EH (cell line): ENCODE measurements at places on chromosomes 4 and X.

DNA sequence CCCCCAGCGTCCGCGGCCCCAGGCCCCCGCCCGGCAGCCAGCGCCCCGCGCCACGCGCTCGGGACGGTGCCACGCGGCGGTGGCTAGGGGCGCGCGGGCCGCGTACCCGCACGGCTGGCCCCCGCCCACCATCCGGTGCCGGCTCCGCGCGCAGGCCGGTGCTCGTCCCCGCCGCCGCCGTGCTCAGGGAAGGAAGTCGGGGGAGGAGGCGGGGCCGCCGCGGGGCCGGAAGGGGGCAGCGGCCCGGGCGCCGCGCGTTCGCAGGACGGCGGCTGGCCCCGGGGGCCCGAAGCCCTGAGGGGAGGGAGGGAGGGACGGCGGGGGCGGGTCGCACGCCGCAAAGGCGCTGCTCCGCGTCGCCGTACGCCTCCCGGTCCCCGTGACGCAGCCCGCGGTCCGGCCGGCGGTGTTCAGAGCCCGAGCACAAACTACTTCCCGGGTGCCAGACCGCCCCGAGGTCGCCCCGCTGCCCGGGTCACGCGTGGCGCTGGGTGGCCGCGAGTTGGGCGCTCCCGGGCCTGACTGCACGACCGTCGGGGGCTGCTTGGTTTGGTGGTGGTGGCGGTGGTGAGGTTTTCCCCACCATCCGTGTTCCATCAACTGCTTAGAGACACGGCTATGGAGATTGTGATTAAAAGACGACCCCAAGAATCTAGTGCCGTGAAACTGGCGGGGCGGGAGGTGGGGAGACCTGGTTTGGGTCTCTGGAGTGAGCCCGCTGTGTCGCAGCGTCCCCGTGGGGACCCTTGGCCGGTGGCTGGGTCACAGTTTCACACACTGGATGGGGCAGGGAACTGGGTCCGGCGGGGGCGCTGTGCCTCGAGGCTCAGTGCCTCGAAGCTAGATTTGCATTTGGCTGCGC, at the start of gene DCTD:
Gene DCTD, minus strand, starts transcription at position 205 of the 862 bp plus-strand sequence. CDS start 1,818 bp downstream, outside the sequence.
- DNase-seq, result peak; percentile 78

GRCh38 chrX:105168577-105168976, 51.9 kb downstream of the TEX13A start:
- DNase-seq, result no peak

DNA sequence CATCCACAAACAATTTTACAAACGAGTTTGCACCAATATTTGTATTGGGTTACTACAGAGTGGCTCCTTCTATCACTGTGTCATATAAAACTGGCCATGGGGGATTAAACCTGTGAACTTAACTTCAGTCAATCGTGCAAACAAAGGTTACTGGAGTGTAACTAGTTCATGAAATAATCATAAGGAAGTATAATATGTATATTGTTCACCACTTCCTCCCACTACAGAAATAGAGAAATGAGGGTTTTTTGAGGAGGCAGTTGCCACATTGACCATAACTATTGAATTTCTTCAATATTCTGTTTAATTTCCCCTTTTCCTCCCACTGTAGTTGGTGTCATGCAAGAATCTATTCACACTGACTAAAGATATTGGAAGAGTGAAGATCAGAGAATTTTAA, at the start of gene GPR82:
Gene GPR82, plus strand, starts transcription at position 356 of the 400 bp plus-strand sequence. CDS start 2,846 bp downstream, outside the sequence.
- no peak for DNase-seq

DNA sequence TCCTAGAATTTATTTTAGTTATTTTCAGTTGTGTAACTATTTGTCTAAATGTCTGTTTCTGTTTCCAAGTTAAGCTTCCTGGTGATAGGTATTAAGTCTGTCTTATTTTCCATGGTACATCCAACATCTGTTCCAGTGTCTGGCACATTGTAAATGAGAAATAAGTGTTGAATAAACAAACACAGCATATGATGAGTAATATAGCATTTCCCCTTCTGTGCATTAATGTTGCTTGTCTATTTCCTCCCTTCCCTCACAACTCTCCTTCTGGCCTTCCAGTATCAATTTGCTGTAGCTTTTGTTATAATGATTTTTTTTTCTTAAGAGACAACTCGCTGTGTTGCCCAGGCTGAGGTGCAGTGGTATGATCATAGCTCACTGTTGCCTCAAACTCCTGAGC, 36.1 kb downstream of the COPS4 start:
- DNase-seq, result peak; percentile 59

DNA sequence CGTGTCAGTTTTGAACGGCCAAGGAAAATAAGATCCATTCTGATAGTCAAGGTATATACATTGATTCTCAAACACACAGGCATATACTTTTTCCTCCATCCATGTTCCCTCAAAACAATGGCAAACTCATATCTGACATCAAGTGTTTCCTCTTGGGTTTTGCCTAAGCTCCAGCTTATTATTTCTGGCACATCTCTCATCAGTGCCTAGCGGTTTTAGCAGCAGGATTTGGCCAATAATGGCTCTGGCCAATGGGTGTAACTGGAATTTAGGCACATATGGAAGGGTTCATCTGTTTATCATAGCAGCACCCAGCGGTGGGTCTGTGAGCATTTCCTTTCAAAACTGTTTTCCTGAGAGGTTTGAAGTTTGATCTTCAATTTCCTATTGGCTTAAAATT, 161.6 kb upstream of the TLL1 start:
- DNase-seq, result no peak

DNA sequence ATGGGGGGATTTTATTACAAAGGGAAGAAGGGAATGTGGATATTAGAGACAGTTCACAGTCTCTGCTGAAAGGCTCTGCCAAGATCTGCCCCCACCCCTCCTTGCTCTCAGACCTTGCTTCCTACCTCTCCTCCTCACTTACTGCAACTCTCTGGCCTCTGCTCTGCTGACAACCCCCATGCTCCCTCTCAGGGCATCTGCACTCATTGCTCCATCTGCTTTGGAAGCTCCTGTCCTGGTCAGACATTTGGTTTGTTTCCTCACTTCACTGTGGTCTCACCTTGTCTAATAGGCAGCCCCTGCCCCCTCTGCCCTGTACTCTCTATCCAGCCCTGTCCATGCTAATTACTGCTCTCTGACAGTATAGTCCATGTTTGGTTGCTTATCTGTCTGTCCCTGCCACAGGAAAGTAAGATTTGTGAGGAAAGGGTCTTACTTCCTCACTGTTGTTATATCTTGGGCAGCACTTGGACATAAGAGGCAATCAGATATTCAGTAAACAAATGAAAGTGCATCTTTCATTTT, 189.3 kb downstream of the PTTG2 start:
- no peak for DNase-seq

DNA sequence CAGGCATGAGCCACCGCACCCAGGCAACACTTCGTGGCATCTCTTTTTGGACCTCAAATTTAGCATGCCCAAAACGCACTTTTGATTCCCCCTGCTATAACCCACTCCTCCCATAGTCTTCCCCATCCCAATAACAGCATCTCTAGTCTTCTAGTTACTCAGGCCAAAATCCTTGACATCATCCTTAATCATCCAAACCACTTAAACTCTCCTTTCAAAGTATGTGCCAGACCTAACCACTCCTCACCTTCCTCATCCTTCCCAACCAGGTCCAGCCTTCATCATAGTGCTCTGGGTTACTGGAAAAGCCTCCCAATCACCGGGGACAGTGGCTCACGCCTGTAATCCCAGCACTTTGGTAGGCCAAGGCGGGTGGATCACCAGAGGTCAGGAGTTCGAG, 41.9 kb downstream of the AFAP1 start:
- DNase-seq, result peak; percentile 33

GRCh38 chr4:26386386-26386785, 65.6 kb downstream of the RBPJ start:
- DNase-seq, result no peak

DNA sequence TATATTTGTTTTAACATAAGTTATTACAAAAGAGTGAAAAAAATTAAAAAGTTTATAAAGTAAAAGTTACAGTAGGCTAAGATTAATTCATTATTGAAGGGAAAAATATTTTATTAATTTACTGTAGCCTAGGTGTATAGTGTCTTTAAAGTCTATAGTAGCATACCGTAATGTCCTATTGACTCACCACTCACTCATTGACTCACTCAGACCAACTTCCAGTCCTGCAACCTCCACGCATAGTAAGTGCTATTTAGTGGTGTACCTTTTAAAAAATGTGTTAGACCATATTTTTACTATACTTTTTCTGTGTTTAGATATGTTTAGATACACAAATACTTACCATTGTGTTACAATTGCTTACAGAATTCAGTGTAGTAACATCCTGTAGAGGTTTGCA, 841.1 kb downstream of the CENPC start:
- no peak for DNase-seq

GRCh38 chr4:155377276-155377675, 511 bp upstream of the MAP9 start:
- DNase-seq, result no peak

DNA sequence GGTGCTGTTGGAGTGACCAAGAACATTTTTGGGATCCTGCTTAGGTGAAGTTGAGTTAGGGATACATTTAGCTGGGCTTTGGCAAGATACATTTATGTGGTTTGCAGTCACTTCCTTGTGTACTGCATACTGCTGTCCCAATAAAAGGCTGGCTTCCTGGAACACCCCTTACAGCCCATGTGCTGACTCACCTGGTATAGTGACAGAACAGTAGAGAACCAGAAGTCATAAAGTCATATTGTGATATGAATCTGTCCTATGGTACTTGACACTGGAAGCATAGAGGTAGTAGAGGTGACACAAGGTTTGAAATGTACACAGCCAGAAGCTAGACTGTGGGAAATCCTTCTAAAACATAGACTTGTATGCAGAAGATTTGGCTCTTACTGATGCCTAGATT, 55.3 kb upstream of the SLC25A43 start:
- DNase-seq, result no peak

DNA sequence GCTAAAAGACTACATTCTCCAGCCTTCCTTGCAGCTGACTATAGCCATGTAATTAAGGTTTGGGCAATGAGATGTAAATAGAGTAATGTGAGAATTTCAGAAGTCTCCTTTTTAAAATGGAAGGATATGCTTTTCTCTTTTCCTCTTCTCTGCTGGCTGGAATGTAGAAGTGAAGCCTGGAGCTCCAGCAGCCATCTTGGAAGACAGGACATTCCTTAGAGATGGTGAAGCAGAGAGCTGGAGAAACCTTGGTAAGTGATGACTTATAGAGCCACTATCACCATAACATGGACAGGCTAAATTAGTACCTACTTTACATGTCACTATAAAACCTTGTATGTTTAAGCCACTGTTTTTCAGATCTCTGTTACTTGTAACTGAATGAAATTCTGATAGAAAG, 48.0 kb downstream of the RASL11B start:
- peak; percentile 42 for DNase-seq

- peak; percentile 53 for DNase-seq
Measured at GRCh38 chr4:7929118-7929951, 10.3 kb downstream of the AFAP1 start.

- no peak for DNase-seq
Measured at GRCh38 chr4:52850406-52851124, 11.6 kb upstream of the RASL11B start.

- no peak for DNase-seq
Measured at GRCh38 chrX:137033774-137034507, at the start of gene GPR101. Gene GPR101, minus strand, starts transcription at chrX:137033995. Its CDS starts 2,321 bp downstream, at chrX:137031674.

DNA sequence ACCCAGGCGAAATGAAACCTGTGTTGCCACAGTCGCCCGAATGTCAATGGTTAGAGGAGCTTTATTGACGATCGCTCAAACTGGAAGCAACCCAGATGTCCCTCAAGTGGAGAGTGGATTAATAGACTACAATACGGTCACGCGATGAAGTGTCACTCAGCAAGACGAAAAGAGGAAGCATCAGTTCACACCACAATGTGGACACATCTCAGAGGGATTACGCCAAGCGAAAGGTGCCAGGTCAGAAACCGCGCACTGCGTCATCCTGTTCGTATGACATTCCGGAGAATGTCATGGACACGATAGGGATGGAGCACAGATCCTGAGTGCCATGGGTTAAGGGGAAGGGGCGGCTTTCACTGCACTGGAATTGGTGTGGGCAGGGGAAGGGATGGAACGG, 111.7 kb downstream of the HMX1 start:
- no peak for DNase-seq

- DNase-seq, result peak; percentile 46
Measured at GRCh38 chr4:83890231-83890630, 354.3 kb downstream of the GPAT3 start.

DNA sequence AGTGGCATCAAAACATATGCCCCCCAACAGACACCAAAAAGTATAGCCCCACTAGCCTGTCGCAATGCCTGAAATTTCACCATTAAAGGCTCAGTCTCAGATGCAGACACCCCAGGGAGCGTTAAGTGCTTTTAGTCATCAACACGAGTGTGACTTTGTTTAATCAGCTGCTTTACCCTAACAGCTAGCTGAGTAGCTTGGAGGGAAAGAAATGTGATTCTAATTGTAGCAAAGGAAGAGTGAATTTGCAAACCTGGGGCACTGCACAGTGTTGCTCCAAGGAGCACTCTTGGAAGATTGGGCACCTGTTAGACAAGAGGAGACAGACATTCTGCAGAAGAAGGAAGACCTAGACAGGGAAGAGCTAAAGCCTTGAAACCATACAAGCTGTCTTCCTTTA, 145.1 kb downstream of the BEND2 start:
- no peak for DNase-seq

DNA sequence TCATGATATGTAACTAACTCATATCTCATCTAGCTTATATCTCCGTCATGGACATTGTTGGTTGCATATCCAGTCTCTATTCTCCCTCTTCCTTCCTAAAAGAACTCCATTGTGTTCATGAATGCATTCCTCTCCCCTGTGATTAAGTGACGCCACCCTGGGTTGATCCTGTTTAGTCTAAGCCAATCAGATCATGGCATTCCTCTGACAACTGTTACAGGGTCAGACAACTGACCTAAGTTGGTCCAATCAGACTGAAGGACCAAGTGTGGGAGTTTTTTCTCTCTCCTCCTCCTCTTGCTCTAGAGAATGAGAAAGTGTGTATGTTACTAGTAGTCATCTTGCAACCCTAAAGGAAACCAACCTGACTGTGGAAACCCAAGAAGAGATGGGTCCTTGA, 3.6 kb downstream of the APOO start:
- peak; percentile 48 for DNase-seq

- no peak for DNase-seq
Measured at GRCh38 chr4:2798399-2799223, 5.7 kb downstream of the SH3BP2 start.

GRCh38 chrX:150202641-150203247, 160.4 kb upstream of the MAMLD1 start:
- peak; percentile 78 for DNase-seq

DNA sequence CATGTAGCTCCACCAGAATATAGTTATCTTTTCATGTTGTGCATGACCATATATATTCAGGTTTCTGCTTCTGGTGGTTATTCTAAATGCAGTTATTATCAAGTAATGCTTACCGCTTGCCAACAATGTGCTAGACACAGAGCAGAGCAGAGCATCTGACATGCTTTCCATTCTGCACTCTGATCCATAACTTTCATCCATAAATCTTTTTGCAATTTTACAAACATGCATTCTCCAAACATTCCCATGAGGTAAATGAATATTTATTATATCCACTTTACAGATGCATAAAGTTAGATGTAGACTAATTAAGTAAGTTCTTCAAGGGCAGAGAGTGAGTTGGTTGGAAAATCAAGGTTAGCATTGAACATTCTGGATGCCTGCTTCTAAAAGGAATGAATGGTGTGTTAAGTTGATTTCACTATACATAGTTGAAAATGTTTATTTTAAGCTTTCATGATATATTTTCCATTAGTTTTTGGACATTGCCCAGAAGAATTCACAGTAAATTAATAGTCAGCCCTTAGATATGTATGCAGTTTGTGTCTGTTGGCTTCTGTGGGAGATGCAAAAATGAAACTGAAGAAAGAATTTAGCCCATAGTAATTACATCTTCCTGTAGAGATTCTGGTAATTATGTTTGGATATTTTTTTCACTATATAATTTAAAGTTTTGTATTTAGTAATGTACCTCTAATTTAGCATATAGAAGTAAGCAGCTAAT, 867.8 kb downstream of the CCSER1 start:
- no peak for DNase-seq

- DNase-seq, result peak; percentile 87
Measured at GRCh38 chr4:4492161-4492847, 49.5 kb downstream of the STX18 start.
